ENCODE measurements at places on chromosomes 7 and 10.

DNA sequence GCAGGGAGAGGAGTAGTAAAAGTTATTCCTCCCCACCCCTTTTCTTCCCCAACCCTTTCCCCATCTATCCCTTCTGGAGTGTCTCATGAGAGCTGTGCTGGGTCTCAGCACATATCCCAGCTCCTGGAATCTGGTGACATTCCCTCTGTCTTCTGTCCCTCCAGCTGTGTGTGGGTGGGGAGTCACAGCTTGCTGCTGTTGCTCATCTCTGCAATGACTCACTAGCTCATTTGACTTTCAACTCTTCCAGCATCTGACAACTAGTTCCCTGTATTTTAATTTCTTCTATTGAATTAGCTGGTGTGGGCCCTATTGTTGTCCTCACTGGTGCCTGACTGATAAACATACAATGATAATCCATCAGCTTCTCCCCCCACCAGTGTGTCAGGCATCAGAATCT lies 198.9 kb upstream of the AUTS2 start:
- peak; percentile 19 for DNase-seq
- no peak overlapping the region for H3K4me3 ChIP-seq
- no peaks in the 10 kb centered on the region for H3K27me3 ChIP-seq
- no peaks in the 10 kb centered on the region for H3K4me1 ChIP-seq
- no peaks in the 10 kb centered on the region for H3K36me3 ChIP-seq

- peaks cover 3% of the 10 kb centered on the region for H3K4me1 ChIP-seq
- H3K36me3 ChIP-seq: no peaks in the 10 kb centered on the region
- no peak for DNase-seq
- H3K4me3 ChIP-seq: no peak overlapping the region
Measured at GRCh38 chr10:89384474-89385340, 6.9 kb downstream of the IFIT1B start.

DNA sequence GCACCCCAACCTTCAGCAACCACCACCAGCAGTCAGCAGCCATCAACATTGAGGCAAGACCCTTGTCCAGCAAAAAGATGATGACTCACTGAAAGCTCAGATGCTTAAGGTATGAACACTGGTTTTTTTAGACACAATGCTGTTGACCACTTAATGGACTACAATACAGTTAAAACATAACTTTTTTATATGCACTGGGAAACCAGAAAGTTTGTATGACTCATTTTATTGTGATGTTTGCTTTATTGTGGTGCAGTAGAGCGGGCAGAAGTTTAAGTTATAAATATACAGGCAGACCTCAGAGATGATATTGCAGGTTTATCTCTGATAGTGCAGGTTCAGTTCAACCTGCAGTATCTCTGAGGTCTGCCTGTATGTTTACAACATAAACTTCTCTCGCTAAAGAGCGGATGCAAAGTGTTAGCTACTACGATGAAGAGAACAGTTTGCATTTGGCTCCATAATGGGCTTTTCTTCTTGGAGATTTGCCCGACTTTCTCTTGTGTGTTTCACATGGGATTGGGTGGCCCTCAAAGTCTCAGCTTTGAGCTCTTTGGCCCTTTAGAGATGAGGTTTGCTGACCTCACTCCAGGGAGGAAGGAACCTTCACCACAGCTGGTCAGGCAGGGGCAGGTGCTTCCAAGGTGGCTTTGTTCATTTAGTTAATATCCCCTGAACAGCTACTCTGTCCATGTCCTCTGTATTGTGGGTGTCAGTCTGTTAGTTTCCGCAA lies 84.4 kb upstream of the SHH start:
- DNase-seq: no peak
- H3K4me3 ChIP-seq: no peak overlapping the region
- H3K27ac ChIP-seq: no peak overlapping the region
- H3K4me1 ChIP-seq: no peaks in the 10 kb centered on the region

GRCh38 chr7:25359471-25360059 lies 131.3 kb upstream of the NPVF start:
- no peaks in the 10 kb centered on the region for H3K36me3 ChIP-seq
- H3K4me1 ChIP-seq: no peaks in the 10 kb centered on the region

DNA sequence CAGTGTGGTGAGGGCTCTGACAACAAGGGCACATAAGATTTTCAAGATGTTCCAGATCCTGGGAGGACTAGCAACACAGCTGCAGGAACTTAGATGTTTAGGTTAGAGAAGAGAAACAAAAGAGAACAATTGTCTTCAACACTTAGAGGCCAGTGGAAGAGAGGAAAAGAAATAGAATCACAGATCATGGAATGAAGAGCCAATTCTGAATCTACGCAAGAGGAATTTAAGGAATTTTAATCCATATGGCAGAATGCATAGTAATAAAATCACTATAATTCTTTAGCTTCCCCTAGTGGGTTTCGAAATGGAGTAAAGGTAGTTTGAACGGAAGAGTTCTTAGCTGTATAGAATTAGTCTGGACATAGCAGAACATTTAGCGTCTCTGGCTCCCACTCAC lies 114.6 kb upstream of the LRRTM3 start:
- no peaks in the 10 kb centered on the region for H3K4me1 ChIP-seq
- H3K36me3 ChIP-seq: no peaks in the 10 kb centered on the region
- no peak for DNase-seq
- H3K27me3 ChIP-seq: no peaks in the 10 kb centered on the region
- no peak overlapping the region for H3K4me3 ChIP-seq

DNA sequence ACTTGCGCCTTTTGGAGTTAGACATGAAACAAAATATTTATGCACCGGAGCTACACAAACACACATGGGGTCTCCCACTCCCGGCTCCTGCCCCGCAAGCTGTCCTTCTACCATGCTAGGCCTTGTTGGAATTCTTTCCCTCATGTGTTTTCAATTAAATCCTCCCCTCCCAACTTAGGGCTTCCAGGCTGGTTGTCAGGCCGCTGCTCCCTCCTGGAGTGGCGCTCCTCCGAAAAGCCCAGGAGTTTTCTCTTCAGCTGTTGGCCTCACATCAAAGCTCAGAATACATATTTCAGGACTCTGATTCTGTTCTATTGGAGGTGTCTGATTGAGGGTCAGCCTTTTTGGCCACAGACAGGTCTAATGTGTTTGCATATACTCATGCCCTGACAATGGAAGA lies 113.3 kb downstream of the FANK1 start:
- no peaks in the 10 kb centered on the region for H3K27me3 ChIP-seq
- H3K4me3 ChIP-seq: no peak overlapping the region
- no peaks in the 10 kb centered on the region for H3K36me3 ChIP-seq
- no peaks in the 10 kb centered on the region for H3K4me1 ChIP-seq
- DNase-seq: no peak
- H3K27ac ChIP-seq: no peak overlapping the region

DNA sequence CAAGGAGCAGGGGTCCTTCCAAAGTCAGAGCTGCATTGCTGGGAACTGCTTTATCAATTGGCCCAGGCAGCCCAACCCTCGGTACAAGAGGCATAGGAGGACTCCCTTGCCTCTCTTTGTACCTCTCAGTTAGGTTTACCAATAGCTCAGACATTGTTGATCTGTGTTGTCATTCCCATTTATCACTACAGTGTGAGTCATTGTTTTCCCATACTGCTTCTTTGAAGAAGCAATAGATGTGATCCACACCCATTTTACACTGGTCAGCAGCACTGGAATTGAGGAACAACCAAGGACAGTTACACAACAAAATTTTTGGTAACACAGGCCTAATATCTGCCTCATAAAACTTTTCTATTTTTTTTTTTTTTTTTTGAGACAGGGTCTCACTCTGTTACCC lies 307.2 kb downstream of the SNX13 start:
- H3K27ac ChIP-seq: no peak overlapping the region
- no peak for DNase-seq
- no peaks in the 10 kb centered on the region for H3K27me3 ChIP-seq
- H3K36me3 ChIP-seq: no peaks in the 10 kb centered on the region
- no peak overlapping the region for H3K4me3 ChIP-seq
- H3K4me1 ChIP-seq: no peaks in the 10 kb centered on the region

DNA sequence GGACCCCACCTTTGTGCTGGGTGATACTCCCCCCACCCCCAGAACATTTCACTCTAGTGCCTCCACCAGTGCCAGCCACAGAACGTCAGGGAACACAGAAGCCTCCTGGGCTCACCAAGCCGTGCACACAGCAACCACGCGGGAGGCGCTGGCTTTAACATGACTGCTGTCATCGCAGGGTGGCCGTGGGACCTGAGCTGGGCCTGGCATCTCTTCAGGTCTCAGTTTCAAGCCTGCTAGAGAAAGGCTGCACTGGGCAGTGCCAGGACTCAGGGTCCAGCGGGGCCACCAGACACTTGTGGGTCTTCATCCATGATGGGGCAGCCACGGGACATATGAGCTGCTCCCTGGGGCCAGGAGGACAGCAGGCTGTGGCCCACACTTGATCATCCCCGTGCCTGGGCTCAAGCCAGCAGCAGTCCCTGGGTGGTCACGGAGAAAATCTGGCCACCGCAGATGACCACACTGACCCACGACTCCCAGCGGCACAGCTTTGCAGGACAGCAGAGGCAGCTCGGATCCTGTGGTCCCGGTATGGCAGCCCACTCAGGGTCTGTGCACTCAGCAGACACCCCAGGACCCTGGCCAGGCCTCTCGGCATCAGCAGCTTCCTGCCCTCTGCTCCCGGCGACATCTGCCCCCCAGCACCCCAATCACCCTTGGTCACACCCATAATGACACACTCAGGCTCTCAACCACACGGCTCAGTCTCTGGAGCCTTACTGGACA lies 44.2 kb downstream of the CAMK2B start:
- no peaks in the 10 kb centered on the region for H3K4me1 ChIP-seq
- no peaks in the 10 kb centered on the region for H3K36me3 ChIP-seq
- no peaks in the 10 kb centered on the region for H3K27me3 ChIP-seq
- no peak overlapping the region for H3K27ac ChIP-seq

DNA sequence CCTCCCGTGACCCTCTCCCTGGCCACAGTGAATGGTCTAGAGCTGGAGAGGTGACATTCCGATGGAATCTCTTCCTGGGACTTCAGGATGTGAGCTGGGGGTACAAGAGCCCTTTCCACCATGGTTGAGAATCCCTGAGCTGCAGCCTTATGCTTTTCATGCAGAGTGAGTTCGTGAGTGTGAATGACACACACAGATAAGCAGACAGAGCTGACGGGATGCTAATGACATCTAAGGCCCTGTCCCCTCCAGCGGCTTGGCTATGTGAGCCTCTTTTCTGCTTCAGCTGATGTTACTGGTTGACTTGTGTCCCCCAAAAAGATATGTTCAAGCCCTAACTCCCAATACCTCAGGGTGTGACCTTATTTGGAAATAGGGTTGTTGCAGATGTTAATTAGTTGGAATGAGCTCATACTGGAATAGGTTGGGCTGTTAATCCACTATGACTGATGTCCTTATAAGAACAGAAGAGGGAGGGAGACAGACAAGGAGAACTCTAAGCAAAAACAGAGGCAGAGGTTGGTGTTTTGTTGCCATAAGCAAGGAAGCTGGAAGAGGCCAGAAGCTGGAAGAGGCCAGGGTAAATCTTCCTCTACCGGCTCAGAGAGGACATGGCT lies 111.1 kb upstream of the AFAP1L2 start:
- H3K4me1 ChIP-seq: peaks cover 3% of the 10 kb centered on the region
- no peak overlapping the region for H3K27ac ChIP-seq
- no peak overlapping the region for H3K4me3 ChIP-seq
- H3K36me3 ChIP-seq: no peaks in the 10 kb centered on the region
- no peaks in the 10 kb centered on the region for H3K27me3 ChIP-seq
- DNase-seq: no peak

GRCh38 chr10:129695671-129696070 lies 228.6 kb downstream of the MGMT start:
- no peaks in the 10 kb centered on the region for H3K36me3 ChIP-seq
- H3K4me1 ChIP-seq: no peaks in the 10 kb centered on the region
- H3K4me3 ChIP-seq: no peak overlapping the region
- no peaks in the 10 kb centered on the region for H3K27me3 ChIP-seq
- DNase-seq: no peak

GRCh38 chr10:116553378-116553980 lies 7.7 kb downstream of the PNLIP start:
- no peak overlapping the region for H3K27ac ChIP-seq
- H3K36me3 ChIP-seq: no peaks in the 10 kb centered on the region
- H3K27me3 ChIP-seq: no peaks in the 10 kb centered on the region
- DNase-seq: no peak
- no peak overlapping the region for H3K4me3 ChIP-seq

GRCh38 chr7:47277321-47277781 lies 304.6 kb downstream of the TNS3 start:
- H3K27ac ChIP-seq: no peak overlapping the region
- no peaks in the 10 kb centered on the region for H3K27me3 ChIP-seq
- peaks cover 57% of the 10 kb centered on the region for H3K36me3 ChIP-seq
- DNase-seq: peak; percentile 55
- no peaks in the 10 kb centered on the region for H3K4me1 ChIP-seq
- H3K4me3 ChIP-seq: no peak overlapping the region

- no peak overlapping the region for H3K4me3 ChIP-seq
- DNase-seq: peak; percentile 46
- H3K27ac ChIP-seq: peak overlapping the region; percentile 18
- peaks cover 9% of the 10 kb centered on the region for H3K4me1 ChIP-seq
Measured at GRCh38 chr10:89217057-89217990, 10.2 kb upstream of the CH25H start.
